ENCODE measurements at places on chromosomes 6 and 20.

DNA sequence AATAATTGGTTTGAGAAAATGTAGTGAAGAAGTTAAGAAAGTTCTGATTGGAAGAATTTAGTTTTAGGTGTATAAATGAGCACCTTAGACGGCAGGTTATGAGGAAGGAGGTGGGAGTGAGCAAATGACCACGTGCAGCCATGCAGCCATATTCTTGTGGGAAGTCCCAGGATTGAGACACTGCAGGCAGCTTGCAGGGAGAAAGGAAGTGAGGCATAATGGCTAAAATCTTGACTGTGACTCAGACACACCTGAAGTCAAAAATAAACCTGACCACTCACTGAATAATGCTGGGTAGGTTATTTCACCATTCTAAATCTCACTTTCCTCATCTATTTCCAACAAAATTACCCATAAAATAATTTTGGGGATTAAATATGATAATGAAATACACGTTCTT lies 16.6 kb downstream of the DSE start:
- no peak for DNase-seq

- no peak for DNase-seq
Observed at GRCh38 chr6:81889377-81890053, 137.0 kb upstream of the TENT5A start.

DNA sequence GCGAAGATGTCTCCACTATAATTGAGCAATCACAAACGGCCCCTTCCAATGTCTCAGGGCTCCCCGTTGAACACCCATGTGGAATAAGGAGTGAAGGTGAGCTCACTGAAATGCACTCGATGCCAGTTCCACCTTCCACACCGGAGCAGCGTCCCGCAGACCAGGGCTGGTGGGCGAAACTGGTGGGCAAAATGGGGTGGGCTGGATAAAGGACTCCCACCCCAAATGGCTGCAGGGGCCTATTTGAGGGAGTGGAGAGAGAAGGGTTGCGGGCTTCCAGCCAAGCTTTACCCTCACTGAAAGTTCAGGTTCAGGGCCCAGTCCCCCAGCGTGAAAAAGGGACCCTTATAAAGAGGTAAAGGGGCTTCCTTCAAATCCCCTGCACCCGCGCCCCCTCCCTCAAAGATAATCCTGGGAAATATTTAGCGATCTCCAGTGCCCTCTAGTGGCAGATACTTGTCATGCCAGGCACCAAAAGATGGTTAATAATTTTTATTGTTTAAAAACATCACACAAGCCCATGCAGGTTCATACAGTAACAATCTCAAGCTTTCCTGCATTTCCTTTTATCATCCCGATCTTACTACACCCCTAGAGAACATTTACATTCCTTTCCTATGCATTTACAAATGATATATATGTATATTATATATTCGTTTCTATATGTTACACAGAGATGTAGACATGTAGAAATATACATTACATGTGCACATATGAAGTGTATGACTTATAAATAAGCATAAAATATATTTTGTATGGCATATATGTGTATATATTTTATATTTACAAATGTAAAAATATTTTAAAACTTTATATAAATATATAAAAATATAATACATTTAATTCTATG lies 58.2 kb upstream of the NKX2-2 start:
- no peak for DNase-seq

DNA sequence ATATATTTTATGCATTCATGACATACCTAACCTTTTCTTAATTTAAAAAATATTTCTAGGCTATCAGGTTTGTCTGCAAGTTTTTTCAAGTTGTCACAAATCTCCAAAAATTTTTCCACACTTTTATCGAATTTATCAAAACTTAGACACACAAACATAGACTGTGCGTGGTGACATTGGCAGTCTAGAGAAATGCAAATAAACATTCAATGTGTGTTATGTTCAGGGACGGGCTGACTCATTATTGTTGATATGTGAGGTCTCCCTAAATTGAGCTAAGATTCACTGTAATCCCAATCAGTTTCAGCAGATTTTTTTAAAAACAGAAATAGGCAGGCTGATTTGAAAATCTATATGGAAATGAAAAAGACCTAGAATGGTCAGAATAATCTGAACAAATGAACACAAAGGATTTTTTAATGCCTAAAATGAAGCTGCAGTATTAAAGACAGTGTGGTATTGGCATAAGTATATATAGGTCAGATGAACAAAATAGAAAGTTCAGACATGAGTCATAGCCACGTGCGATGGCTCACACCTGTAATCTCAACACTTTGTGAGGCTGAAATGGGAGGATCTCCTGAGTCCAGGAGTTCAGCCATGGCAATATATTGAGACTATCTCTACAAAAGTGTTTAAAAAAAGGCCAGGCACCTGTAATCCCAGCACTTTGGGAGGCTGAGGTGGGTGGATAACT lies 19.2 kb downstream of the BLTP3A start:
- no peak for DNase-seq

GRCh38 chr6:137452333-137452894 lies 41.8 kb downstream of the OLIG3 start:
- no peak for DNase-seq

- no peak for DNase-seq
Observed at GRCh38 chr6:15894973-15895725, 232.3 kb upstream of the DTNBP1 start.

DNA sequence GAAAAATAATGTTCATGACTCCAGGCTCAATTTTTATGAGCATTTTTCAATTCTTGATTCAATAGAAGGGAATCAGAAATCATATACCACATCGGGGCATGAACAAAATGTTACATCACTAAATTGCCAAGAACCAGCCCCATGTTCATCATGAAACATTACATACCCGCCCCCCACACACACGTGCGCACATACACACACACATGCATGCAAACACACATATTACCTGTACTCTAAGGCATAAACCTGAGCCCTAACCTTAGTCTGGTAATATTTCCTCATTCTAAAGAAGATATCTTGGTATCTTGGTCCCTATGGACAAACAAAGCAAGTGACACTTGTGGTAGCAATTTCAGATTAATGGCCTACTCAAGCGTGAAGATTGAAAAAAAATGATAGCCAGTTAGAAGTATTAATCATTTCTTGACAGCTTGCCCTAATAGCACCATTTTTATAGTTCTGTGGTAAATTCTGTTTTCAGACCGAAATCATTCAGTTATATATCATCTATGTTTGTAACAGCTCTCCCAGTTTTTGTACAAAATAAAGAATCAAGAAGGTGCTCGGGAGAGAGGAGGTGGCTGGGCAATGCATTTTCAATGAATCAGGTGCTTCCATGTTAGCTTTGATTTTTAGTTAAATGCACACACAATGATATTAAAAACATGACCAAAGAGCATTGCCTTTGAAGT lies 95.4 kb upstream of the DOK5 start:
- DNase-seq: no peak

DNA sequence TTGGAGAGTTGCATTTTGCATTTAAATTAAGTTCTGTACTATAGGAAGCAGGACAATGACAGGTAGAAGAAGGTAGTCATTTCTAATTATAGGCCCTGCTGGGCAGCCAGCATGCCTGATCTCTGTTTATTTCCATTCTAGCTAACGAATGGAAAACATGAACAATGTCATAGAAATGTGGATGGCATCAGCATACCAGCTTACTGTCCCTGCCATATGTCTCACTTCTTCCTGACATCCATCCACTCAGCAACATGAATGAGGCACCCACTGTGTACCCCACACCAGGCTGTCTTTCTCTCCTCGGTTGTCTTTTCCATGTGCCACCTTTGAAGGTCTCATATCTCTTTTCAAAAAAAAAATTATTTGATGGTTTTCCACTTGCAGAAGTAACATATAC lies 11.1 kb downstream of the ADTRP start:
- DNase-seq: no peak

GRCh38 chr6:97885828-97886227 lies 602.8 kb upstream of the MMS22L start:
- no peak for DNase-seq

- no peak for DNase-seq
Observed at GRCh38 chr6:163533443-163533842, 118.9 kb downstream of the QKI start.

DNA sequence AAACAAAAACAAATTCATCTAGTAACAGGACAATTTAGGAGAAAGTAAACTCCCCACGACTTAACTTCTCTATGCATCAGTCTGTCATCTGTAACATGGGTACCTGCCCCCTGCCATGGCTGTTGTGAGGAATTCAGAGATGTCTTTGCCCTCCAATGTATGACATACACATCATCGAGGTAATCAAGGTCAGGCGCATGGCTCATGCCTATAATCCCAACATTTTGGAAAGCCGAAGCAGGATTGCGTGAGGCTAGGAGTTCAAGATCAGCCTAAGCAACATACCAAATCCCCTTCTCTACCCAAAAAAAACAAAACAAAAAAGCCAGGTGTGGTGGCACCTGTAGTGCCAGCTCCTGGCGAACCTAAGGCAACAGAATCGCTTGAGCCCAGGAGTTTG lies 9.0 kb downstream of the EEF1A1 start:
- no peak for DNase-seq

DNA sequence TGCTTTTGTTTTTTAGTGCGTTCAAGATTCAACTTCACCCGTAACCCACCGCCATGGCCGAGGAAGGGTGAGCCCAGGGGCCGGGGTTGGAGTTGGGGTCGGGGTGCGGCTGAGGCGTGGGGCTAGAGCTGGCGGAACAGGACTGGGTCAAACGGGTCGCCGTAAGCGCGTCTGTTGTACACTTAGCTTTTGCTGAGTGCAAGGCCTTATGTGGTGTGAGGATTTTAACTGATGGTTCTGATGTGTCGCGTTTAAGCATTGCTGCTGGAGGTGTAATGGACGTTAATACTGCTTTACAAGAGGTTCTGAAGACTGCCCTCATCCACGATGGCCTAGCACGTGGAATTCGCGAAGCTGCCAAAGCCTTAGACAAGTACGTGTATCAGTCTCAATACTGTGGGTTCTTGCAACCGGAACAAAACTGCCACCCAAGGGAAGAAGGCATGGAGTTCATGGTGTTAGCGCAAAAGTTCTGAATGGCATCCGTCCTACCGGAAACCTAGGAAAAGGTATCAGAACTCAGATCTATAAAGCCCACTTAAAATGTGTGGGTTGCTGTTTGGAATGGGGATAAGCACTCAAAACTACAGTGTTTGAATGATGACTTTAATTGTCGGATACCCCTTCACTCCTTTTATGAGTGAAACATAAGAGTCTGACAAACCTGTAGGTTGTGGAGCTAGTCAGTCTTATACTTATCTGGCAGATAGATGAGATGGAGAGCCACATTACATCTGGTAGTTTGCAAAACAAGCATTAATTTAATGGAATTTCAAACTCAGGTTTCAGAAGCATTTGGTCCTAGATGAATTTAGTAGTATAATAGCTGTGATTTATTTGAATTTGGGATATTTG lies 574 bp downstream of the RPS12 start:
- no peak for DNase-seq

DNA sequence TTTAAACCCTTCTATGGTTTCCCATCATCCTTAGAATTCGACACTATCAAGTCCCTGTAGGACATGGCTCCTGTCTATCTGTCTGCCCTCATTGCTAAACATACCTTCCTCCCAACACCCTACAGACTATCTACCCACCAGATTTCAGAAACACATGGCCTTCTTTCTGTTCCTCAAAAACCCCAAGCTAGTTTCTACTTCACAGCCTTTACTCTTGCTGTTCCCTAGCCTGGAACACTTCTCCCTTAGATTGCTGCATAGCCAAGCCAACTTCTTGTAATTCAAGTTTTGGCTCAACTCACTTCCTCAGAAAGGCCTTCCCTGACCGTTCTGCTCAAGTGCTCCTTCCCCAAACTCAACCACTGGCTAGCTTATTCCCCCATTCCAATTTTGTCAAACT lies 156.2 kb downstream of the BTBD9 start:
- peak; percentile 1 for DNase-seq

- peak; percentile 85 for DNase-seq
Observed at GRCh38 chr6:33744001-33744848, 2.5 kb downstream of the IP6K3 start.

DNA sequence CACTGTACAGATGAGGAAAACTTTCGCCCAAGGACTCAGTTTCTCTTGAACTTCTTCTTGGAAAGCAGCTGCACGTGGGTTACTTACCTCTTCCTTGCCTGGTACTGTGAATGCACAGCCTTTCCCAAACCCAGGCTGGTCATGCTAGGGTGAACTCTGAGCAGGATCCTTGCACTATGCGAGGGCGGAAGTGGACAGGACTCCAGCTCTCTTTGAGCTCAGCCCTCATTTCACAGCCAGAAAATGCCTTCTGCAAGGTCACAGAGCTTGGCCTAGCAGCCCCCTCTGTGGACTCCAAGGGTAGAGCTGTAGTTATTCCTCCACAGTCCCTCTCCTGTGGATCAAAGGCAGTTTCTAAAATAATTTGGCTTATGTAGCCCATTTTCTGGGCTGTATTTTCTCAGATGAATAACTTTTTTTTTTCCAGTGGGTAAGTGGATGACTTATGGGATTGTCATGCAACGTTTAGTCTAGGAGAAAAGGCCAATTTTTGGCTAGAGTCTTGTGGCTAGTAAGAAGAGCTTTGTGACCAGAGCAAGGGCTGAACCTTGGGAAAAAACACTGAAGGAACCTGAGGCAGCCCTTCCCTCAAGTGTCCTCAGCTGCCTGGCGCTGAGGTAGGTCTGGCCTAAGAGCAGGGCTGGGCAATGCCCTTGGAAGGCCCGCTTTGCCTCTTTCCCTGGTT lies 172.7 kb downstream of the SCP2D1 start:
- no peak for DNase-seq

DNA sequence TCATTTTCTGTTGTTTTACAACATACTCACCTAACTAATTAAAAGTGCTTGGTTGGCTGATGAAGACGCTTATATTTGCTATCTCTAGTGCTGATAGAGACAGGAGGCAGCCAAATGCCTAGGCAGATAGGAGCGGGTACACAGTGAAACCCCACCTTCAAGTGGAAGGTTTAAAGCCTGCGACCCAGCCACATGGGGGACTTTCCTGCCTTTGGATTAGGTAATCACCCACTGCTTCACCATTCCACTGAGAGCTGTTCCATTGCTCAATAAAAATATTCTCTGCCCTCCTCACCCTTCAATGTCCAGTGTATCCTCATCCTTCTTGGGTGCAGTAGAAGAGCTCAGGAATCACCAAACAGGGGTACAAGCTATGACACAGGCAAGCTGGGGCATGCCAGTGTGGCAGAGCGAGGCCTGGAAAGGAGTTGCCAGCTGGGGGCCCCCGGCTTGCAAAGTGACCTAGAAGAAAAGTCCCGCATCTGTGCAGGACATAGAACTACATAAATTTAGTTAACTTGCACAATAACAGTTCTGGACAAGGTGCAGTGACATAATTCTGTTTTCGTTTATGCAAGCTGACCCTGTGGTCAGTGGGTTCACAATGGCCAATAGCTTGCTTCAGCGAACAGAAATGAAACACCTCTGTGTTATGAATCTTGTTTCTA lies 112.0 kb upstream of the MLIP start:
- DNase-seq: no peak

- no peak for DNase-seq
Observed at GRCh38 chr20:57408536-57409233, 17.5 kb downstream of the RBM38 start.
